ENCODE measurements at places on chromosomes 4 and X.

- no peak for DNase-seq
Measured at GRCh38 chrX:86016139-86016538, 31.2 kb downstream of the CHM start.

DNA sequence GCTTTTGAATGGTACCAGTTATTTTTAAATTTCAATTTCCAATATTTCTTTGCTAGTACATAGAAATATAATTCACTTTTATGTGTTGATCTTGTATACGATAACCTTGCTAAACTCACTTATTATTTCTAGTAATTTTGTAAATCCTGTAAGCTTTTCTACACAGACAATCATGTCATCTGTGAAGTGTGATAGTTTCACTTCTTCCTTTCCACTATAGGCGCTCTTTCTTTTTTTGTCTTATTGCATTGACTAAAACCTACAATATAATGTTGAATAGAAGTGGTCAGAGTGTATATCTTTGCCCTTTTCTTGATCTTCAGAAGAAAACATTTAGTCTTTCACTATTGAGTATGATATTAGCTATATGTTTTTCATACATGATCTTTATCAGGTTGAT is 76.6 kb downstream of the ZNF182 start:
- no peak for DNase-seq

- DNase-seq: no peak
Measured at GRCh38 chr4:119099227-119099810, 36.3 kb upstream of the MYOZ2 start.

- DNase-seq: no peak
Measured at GRCh38 chr4:88621763-88622327, 29.6 kb downstream of the HERC3 start.

DNA sequence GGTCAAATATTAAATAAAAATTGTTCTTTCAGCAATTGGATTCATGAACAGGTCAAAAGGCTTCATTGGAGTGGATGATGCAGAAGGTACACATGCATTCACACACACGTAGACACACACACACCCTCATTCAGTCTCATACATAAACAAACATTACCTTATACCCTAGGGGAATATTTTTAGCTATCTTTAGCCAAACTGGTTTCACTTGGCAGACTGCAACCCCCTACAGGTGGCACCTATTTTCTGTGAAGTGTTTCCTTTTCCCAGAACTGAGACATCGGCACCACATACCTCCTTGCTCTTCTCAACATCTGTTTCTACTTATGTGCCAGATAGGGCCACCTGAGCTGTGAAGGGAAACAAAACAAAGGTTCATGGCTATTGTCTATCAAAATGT is 18.5 kb upstream of the KDR start:
- no peak for DNase-seq

DNA sequence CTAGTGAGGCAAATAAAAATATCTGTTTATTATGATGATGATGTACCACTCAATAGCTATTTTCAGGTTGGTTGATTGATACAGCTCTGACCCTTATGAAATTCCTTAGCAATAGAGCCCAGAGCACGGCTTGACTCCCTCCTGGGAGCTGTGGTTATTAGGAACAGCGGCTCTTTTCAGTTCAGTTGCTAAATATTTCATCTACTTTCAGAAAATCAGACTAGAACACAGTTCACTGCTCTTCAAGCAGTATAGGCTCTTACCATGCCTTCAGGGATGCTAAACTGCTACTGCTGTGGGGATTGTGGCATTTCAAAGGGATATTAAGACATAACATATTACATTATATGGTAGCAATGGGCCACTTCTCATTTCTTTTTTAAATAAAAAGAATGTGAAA is 218.8 kb downstream of the SNCA start:
- no peak for DNase-seq

GRCh38 chr4:99202536-99202935 is 16.5 kb downstream of the ADH6 start:
- no peak for DNase-seq

- DNase-seq: no peak
Measured at GRCh38 chr4:2359591-2360395, 58.7 kb downstream of the ZFYVE28 start.

DNA sequence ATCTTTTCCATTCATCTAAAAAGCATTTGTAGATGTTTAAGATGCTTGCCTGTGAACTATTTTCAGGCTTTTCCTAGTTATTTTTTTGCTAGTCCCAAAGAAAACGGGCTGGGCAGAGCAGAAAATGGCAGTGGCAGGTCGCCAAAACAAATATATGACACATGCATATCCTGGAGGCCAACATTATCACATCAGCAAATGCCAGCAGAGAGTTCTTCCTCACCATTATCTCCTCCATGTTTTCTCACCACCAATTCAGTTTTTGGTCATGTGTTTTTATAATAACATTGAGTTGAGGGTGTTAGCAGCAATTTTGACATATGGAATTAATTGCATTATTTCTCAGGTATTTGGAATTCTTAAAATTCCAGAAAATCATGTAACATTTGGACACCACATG is 97.9 kb upstream of the EOLA2 start:
- DNase-seq: no peak

DNA sequence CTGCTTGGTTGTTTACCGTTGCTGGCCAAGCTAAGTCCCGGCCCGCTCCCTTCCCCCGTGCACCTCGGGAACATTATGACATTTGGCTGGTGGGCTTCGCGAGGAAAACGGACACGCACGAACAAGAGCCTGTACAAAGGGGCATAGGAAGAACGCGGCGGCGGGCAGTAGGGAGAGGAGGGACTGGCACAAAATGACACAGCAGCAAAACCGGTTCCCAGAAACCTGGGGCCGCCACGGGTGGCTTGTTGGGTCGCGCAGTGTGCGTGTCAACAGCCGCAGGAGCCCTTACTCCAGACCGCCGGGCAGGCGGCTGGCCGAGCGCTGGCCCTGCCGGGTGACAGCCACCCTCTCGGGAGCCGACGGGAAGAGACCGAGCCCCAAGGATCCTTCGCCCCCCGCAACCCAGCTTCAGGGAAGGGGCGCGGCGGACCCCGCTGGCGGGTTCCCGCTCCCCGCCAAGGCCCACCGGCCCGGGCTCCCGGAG is 1.6 kb upstream of the LIN54 start:
- DNase-seq: no peak

DNA sequence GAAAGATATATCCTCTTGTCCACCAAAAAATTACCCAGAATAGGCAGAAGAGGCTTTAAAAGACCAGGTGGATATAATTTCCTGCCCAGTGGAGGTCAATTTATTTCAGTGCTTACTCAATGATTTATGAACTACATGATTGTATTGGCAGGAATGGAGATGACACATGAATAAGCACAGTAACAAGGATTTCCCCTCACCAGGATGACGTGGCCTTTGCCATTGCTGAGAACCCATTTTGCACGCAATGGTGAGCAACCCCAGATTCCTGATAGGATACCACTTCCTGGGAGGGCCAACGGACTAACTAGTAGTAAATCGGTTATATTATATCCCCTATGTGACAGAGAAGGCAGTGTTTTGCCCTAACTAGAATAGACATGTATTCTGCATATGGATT is 11.6 kb upstream of the TTC29 start:
- no peak for DNase-seq

- no peak for DNase-seq
Measured at GRCh38 chr4:88584471-88584900, 7.8 kb upstream of the HERC3 start.

DNA sequence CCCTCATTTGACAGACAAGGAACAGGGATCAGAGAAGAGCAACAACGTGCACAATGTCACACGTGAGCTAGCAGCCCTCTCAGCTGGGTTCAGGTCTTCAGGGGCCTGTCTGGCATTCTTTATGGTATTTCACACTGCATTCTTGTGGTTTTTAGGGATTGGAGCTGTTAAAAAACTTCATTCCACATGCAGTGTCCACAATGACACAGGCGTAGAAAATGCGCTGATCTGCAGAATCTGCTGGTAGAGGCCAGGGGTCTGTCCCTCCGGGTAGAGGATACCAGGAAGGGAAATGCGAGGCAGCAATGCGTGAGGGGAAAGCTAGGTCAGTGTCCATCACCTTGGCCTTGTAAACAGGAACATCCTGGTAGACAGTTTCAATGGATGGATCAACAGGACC is 36.6 kb downstream of the MAP7D3 start:
- DNase-seq: no peak

DNA sequence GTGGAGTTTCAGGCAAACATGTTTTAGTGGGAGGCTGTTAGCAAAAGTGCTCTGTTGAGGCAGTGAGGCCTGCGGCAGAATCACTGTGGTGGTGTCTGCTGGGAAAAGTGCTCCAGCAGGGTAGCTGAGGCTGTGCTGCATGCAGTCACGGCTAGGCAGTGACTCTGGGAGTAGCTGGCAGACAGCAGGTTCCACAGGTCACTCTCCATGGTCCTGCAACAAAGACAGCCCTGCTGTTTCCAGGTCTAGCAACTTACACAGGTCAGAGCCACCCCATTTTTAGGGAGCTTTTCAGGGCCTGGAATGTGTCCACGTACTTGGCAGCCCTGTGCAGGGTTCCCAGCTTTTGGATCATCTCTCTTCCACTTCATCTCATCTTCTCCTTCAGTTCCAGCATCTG is 184.3 kb downstream of the NAA11 start:
- DNase-seq: no peak
